ENCODE measurements at places on chromosomes 12 and 14.

DNA sequence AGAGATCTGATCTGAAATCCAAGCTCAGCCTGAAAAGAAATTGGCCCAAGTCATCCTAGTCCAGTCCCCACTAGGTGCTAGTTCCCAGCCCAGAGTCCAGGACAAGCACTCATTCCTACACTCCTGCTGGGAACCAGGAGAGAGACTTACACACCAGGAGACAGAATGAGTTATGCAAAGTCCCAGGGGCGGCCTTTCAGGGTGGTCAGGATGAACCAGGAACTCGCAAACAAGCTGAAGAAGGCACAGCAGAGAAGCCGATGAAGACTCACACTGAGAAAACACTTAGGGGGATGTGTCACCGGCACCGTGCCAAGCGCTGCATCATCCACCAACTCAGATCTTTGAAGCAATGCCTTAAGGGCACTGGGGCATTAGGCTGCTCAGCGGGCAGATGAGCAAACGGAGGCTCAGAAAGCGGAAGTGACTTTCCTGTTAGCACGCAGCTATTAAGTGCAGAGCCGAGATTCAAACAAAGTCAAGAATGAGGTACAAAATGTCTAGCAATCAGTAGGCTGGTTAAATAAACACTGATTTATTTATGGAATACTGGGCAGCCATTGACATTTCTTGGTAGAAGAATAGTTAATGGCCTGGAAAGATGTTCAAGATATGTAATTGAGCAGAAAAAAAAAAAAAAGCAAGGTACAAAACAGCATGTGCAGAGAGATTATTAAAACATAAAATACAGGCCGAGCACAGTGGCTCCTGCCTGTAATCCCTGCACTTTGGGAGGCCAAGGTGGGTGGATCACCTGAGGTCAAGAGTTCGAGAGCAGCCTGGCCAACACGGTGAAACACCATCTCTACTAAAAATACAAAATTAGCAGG lies 78.7 kb downstream of the LRRC74A start:
- DNase-seq = peak; percentile 83

DNA sequence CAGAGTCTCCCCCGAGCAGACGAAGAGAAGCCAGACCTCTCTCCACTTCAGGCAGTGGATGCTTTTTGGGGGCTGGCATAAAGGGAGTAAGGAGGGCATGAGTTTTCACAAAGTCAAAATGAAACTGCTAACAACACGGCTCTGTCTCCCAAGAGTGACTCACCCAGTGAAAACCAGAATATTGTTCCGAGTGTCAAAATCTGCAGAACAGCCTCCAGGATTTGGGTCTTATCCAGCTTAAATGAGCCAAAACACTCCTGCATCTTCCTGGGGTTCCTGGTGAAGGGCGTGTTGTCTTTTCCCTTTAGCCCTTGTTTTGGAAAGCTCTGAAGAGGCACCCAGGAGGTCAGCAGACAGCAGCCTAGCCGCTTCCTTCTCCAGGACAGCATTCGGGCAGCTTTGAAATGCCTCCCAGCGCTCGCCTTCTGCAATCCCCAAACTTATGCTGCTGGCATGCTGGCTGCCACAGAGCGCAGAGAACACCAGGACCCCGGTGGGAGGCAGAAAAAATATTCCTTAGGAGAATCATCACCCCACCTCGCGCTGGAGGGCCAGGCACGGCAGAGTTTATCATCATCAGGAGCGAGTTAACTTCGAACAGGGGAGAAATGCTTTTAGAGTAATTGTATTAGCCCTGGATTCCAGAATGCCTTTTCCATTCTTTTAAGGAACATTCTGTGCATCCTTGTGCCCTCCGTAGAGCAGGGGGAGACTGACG lies 117.7 kb upstream of the NCOR2 start:
- DNase-seq = no peak

DNA sequence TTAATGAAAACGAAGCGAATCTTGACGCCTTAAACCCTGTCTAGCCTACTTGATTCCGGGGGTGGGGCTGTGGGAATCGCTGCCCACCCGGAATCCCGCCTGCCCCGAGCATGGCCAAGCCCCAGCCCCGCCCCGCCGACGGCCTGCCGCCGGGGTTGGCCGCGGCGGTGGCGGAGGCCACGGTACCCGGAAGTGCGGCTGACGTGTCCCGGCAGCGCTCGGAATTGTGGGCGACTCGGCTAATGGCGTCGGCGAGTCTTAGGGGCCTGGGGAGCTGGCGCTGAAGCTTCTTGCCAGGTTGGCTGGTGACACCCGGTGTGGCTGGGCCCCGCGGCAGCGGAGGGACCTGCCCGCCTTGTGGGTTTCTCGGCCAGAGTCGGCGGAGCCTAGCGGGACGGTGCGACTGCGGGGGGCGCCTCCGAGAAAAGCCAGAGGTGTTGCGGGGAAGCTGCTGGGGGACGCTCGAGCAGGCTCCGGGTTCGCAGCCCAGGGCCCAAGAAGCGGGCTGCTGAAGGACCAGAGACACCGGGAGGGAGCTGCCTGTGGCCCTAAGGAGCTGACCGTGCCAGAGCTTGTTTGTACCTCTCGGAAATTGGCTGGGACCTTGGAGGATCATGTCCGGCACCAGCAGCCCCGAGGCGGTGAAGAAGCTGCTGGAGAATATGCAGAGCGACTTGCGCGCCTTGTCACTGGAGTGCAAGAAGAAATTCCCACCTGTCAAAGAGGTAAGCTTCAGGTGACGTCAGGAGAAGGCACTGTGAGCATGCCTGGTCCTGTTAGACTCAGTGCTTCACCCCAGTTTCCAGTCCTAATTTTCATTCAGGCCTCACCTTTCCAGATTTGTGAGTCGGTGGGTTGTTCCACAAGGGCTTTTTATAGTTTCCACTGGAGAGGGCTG lies at the start of gene MON2:
MON2 (plus strand) TSS at position 233 of the 898 bp plus-strand sequence; CDS start at position 615, 382 bp downstream.
- peak; percentile 87 for DNase-seq

DNA sequence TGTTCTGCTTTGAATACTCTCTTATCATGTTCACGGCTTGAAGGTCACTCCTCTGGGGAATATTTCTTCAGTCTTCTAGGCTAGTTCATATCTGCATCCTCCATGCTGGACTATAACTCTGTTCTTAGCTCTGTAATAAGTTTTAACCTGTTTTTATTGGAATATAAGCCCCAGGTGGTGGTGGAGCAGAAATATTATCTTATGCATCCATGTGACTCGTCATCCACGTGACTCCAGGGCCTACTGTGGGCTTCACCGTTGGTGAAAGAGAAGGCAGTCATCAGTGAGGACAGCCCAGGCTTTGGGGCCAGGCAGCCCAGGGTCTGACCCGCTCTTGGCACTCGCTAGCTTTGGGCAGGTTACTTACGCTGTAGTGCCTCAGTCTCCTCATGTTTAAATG lies 87.1 kb downstream of the ETNK1 start:
- no peak for DNase-seq

DNA sequence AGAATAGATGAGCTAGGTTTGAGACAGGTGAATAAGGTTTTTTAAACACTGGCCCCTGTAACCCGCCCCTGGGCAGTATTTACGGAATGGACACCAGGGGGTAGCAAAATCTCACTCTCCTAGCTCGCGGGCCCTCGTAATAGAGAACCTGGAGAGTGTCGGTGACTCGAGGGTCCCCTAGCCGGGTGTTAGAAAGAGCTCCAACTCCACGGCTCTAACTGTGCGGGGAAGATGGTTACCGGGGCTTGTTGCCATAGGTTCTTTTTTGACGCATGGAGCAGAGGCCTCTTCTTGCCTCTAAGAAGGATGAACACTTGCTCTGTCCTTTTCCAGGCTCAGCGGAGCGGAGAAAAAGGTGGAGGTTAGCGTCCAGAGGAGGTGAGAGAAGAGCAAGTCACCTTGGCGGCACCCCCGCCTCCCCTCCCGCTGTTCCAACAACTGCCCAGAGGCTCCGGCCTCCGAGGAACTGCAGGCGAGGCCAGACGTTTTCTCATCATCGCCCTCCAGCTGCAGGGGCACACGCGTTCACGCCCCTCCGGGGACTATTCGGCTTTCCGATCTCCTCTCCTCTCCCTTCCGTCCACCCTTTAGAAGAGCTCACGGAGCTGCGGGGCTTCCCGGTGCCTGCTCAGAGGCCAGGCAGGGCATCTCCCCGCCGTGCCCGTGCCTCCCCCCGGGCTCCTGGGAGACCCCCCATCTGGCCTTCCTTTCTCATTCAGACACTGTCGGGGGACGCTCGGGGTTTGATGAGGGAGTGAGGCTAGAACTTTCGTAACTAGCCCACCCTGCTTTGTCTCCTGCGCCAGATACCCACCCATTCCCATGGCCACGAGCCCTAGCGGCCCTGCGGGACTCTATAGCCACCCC lies 1.4 kb upstream of the ARHGEF40 start:
- DNase-seq = peak; percentile 30
